ENCODE measurements at places on chromosomes 1 and 21.

GRCh38 chr1:243924588-243925349 is 74.7 kb upstream of the AKT3 start:
- no peak for DNase-seq

- no peak for DNase-seq
These were observed 115.6 kb downstream of the XCL2 start for GRCh38 chr1:168428063-168428731.

- DNase-seq: no peak
These were observed 91.6 kb downstream of the GLUL start for GRCh38 chr1:182299728-182300616.

DNA sequence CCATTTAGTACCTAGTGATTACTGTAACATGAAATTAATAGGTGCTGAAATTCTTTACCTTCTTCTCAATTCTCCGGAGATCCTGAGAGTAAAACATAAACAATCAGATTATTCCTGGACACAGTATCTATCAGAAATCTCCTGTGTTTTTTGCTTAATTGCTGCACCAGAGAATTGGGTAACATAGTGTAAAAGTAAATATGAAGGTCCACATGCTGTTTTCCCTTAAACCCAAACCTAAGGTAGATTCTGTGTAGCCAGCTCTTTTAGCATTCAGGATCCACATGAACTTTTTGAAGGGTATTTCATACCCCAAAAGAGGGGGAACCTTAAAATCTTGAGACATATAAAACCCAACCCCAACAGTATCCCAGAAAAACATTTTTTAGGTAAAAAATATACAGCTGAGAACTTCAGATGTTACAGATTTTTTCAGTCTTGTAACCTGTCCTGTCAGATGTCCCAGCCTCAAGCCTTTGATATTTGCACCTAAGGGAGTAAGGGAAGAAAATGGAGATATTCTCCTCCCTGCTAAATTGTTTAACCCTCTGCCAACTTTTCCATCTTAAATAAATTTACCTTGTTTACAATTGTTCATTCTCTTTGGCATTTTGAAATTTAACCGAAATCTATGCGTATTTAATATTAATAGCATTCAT is 11.2 kb downstream of the ODR4 start:
- no peak for DNase-seq

DNA sequence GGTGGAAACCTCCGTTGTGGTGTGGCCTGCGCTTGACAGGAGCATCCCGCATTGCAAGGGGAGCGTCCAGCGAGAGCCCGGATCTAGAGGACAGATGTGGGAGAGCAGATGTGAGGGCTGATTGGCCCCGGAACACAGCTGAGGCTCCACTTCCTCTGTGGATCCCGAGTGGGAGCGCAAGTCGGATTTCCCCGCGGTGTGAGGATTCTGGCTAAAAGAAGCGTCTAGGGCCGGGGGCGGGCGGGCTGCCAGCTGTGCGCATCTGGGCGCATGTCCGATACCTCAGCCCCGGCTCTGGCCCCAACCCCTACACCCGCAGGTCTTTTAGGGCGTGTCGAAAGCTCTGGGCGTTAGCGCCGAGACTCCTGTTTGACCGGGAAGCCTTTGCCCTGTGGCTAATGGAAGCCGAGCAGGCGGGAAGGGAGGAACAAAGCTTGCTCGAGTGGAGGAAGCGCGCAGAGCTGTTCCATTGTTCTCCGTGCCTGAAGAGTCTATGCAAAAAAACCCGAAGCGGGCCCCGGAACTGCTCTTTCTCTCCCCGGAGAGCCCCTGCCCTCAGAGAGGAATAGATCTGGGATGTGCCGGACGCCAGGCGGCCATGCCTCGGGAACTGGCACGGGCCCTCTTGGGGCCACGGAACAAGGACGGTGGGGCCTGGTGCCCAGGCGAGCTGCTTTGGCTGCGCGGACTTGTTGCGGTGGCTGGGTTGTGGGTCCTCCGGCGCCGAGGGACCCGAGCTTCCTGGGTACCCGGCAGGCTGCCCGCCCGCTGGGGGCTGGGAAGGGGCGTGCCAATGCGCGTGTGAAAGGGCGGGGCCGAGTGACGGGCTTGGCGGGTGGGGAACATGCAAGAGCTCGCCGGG is 111.1 kb downstream of the NAV1 start:
- peak; percentile 80 for DNase-seq

DNA sequence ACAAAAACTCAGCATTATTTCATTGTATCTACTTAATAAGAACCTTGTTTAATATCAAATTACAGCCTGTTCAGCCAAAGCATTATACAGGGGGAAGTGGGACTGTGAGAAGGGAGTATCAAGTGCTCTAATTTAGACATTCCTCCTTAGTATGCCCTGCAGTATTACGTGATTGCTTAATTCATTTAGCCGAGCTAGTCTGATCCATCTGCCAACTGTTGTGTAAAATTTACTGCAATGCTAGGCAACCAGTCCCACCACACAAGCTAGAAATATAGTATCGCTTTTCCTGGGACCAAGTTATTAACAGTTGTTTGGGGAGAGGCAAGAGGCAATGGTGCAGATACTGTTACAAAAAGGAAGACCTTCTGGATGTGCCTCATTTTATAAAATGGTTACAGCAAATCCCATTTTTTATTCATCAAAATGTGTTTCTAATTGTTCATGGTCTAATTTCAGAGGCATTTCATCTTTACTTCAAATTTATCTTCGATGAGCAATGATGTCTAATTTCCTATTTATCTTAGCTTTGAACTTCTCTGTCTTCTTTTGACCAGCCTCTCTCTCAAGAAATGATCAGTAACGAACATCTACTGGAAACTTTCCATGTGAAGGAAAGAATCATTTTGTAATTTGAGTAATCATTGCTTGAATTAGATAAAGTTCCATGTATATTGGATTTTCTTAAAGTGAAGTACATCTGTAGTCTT is 283.3 kb downstream of the DUSP10 start:
- no peak for DNase-seq

GRCh38 chr1:179142889-179143299 is 61.0 kb downstream of the TOR3A start:
- no peak for DNase-seq

GRCh38 chr1:181949500-181949899 is 112.0 kb downstream of the ZNF648 start:
- DNase-seq: no peak

GRCh38 chr1:207313131-207313530 is 8.3 kb upstream of the CD55 start:
- DNase-seq: no peak

DNA sequence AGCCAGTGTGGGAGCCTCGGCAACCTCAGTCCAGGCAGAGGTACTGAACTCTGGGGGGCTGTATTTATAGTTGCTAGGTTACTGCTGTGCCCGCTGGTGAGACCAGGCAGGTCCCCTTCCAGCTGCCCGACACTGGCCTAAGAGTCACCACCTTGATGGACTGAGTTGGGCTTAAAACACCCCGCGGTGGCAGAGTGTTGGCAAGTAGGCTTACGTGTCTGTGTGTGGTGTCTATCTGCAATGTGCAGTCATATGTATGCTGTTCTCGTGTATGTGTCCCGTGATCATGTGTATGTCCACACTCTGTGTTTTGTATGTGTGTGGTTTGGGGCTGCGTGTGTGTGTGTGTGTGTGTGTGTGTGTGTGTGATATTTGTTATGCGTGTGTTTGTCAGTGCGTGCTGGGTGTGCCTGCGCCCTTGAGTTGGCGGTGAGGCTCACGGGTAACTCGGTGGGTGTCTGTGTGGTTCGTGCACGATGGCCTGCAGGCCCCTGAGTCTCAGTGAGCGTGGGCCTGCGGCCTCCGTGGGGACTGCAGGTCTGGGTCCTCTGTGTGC is 65.5 kb downstream of the MEF2D start:
- no peak for DNase-seq

GRCh38 chr1:172912765-172913260 is 137.9 kb downstream of the TNFSF18 start:
- no peak for DNase-seq

GRCh38 chr1:115678141-115678540 is 36.4 kb downstream of the VANGL1 start:
- DNase-seq: no peak

GRCh38 chr1:59383963-59384362 is 87.1 kb downstream of the FGGY start:
- DNase-seq: no peak

DNA sequence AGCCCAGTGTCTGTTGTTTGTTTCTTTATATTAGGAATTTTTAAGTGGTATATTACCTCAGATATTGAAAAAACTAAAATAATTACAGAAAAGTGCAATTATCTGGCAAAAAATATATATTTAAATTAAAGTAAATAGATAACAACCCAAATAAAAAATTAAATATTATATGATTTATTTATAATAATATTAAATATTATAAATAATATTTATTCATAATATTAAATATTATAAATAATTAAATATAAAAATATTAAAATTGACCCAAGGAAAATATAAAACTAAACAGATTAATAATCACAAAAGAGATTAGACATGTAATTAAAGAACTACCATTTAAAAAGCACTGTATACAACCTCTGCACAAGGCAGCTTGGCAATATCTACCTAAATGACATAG is 331.9 kb upstream of the POGK start:
- DNase-seq: no peak

GRCh38 chr1:183251101-183251958 is 65.3 kb downstream of the LAMC2 start:
- no peak for DNase-seq

DNA sequence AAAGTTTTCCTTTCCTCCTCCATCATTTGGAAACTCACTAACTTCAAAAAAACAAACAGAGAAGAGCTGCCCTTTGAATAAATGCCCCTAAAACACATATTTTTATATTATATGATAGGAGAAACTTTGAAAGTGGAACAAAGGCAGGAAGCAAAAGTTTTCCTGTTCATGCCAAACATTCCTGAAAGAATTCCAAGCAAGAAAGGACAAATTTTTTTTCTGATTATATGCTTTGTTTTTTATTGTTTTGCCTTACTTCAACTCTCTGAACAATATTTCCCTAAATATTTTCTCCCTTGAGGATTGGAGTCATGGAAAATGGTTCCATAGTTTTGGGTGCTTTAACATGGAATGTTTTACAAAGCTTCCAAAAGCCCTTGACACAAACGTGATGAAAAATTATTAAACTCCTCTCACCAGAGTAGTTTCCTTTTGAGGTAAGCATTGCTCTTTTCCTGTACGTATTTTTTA is 638.5 kb upstream of the CAMK1G start:
- DNase-seq: no peak

DNA sequence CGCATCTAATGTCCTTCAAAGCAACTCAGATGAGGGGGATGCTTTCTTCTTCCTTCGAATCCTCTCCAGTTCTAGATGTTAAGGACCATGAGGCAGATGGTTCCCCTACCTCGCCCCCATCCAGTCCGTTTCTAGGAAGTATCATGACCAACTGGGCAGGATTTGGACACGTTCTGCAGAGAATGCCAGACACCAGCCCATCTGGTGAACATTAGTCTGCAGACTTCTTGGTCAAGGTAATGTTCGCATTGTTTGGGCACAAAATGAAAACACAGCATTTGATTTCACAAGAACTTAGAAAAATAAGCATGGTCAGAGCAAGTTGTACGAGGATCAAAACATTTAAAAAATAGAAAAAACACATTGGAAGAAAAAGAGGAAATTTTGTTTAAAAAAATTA is 25.4 kb upstream of the ADARB1 start:
- no peak for DNase-seq

DNA sequence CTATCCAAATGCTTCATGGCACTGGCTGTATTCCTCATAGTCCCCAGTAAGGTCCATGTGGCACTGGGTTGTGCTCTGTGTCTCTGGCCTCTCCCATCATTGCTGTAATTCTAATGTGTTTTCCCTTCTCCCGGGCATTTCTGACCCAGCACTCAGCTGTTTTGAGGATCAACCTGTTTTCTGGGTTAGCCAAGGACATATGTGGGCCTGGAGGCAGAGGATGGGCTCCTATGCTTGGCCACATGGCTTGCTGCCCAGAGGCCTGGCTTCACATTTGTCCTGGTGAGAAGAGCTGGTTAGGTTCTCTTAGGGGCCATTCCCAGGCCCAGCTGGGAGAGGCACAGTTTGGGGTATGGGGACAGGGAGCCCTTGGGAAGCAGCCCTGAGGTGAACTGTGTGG is 103.1 kb downstream of the FAM78B start:
- no peak for DNase-seq

DNA sequence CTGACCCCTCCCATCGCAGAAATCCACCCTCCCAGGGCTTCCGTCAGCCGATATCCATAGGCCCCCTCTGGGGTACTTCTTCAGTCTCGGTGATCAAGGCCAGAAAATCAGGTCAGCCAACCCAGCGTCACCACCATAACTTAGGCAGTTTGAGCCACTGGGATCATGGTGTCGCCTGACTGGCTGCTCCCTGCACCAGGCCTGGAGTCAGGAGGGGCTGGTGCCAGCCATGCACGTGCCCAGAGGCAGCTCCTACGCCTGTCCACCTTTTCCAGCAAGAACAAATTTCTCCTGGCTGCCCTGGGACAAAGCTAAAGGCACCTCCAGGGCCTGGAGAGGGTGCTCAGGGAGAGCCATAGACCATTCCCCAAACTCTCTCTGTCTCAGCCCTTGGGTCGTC is 4.8 kb upstream of the CTRC start:
- no peak for DNase-seq

- DNase-seq: no peak
These were observed 59.0 kb upstream of the KCND3 start for GRCh38 chr1:112048421-112048820.

DNA sequence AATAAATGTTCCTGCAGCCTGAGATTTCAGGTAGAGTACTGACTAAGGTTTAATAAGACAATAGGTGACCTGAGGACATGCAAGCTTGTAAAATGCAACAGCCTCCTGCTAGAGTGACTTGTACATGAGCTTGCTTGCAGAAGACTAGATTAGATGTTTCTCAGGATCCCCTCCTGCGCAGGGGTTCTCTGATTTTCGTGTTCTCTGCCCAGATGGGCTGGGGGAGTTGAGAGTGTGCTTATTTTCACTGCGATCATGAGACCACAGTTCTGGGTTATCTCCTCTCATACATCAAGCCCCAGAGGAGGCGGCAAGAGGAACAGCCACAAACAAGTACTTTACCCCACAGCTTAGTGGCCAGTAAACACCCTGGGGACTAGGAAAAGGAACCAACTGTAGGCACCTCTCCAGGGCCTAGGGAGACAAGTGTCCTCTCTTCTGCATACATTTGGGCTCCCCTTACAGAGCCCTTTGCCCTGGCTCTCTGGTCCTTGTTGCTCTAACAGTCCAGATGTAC is 8.0 kb downstream of the TMEM81 start:
- no peak for DNase-seq

DNA sequence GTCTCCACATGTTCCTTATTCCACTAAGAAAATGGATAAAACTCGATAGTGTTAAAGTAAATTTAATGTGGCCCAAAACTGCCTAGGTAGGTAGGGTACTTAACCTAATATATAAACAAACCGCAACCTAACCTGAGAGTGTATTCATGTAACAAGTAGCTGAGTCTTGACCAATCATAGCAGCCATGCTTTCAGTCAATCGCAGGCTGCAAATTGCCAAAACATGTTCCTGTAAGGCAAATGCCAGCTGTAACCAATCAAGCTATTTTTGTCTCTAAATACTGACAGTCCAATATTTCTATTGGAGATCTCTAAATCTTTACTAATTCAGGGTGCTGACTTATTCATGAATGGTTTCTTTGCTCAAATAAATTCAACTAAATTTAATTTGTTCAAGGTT is 3.1 kb upstream of the HMGCS2 start:
- DNase-seq: no peak

GRCh38 chr1:85118751-85119150 is 70.5 kb upstream of the MCOLN3 start:
- DNase-seq: no peak

- no peak for DNase-seq
These were observed 3.1 kb upstream of the DIPK1A start for GRCh38 chr1:92964316-92964715.
